T-helper 1 cell treated with Interleukin-12 subunit alpha and Interleukin-12 subunit beta and Interleukin-4 antibody, amounts not matched to agents 30 ng/mL and 1 ng/mL, for 36 hours (primary cell): ENCODE measurements at places on chromosomes 1 and 21. TPM values are rescaled to one million over a fixed set of nuclear protein-coding genes. Genes with fewer than 3 reads are reported as not detected.

Gene NR5A2
- total RNA-seq, result 0.32 and 0.42 TPM in 2 replicates

Gene MAP1LC3C
- not detected in 2 replicates for total RNA-seq

Gene C1orf116
- total RNA-seq, result not detected in 2 replicates

Gene CD84
- total RNA-seq, result 21.1 and 25.4 TPM in 2 replicates

Gene BECN2
- not detected in 2 replicates for total RNA-seq

Gene CFAP141
- not detected in 2 replicates for total RNA-seq

Gene SCAF4
- 57.0 and 57.9 TPM in 2 replicates for total RNA-seq

Gene DNALI1
- total RNA-seq, result 0.32 TPM in 1 of 2 replicates, not detected in the other

Gene TRPM2
- 35.2 and 35.6 TPM in 2 replicates for total RNA-seq

Gene LCE5A
- total RNA-seq, result not detected in 2 replicates

Gene MPL
- total RNA-seq, result not detected in 2 replicates

Gene ATP13A2
- 68.0 and 69.5 TPM in 2 replicates for total RNA-seq

Gene SYDE2
- total RNA-seq, result 0.39 and 0.64 TPM in 2 replicates

Gene HIVEP3
- total RNA-seq, result 38.5 and 38.9 TPM in 2 replicates

Gene TAS1R3
- 1.0 and 1.2 TPM in 2 replicates for total RNA-seq

Gene S100A3
- total RNA-seq, result 0.24 TPM in 1 of 2 replicates, not detected in the other

Gene ZBTB17
- 55.2 and 56.5 TPM in 2 replicates for total RNA-seq

Gene PGLYRP4
- total RNA-seq, result not detected in 2 replicates

Gene PRAMEF9
- total RNA-seq, result not detected in 2 replicates

Gene SLAMF7
- 56.4 and 60.1 TPM in 2 replicates for total RNA-seq

Gene DYRK3
- total RNA-seq, result 11.2 and 13.6 TPM in 2 replicates

Gene HOOK1
- 2.9 and 3.5 TPM in 2 replicates for total RNA-seq

Gene RBP7
- total RNA-seq, result not detected in 2 replicates

Gene CSMD2
- not detected in 2 replicates for total RNA-seq

Gene FHAD1
- total RNA-seq, result not detected in 2 replicates

Gene RLF
- 20.3 and 21.5 TPM in 2 replicates for total RNA-seq

Gene HAO2
- not detected in 2 replicates for total RNA-seq

Gene PLPP3
- total RNA-seq, result not detected in 2 replicates

Gene CPT2
- total RNA-seq, result 12.4 and 12.9 TPM in 2 replicates

Gene HECTD3
- 44.6 and 45.6 TPM in 2 replicates for total RNA-seq

Gene OR2AJ1
- total RNA-seq, result not detected in 2 replicates

Gene TRIM45
- total RNA-seq, result 0.25 and 0.54 TPM in 2 replicates

Gene SPRR3
- not detected in 2 replicates for total RNA-seq

Gene KRTAP19-1
- total RNA-seq, result not detected in 2 replicates

Gene TEX38
- 0.34 TPM in 1 of 2 replicates, not detected in the other for total RNA-seq

Gene CAPN8
- total RNA-seq, result not detected in 2 replicates

Gene C1orf216
- 17.6 and 20.8 TPM in 2 replicates for total RNA-seq

Gene NUP210L
- total RNA-seq, result 0.12 and 0.15 TPM in 2 replicates

Gene LRRC3
- 2.7 and 2.9 TPM in 2 replicates for total RNA-seq

Gene IL12RB2
- 151 and 159 TPM in 2 replicates for total RNA-seq

Gene ATP6V1G3
- total RNA-seq, result not detected in 2 replicates

Gene SSBP3
- 140 and 143 TPM in 2 replicates for total RNA-seq

Gene SERPINC1
- 0.49 TPM in 1 of 2 replicates, not detected in the other for total RNA-seq

Gene MAEL
- total RNA-seq, result not detected in 2 replicates

Gene NR1I3
- total RNA-seq, result not detected in 2 replicates

Gene EGLN1
- total RNA-seq, result 18.2 and 20.8 TPM in 2 replicates

Gene ARHGEF11
- 28.6 and 30.4 TPM in 2 replicates for total RNA-seq

Gene ANGPTL1
- not detected in 2 replicates for total RNA-seq
